ENCODE measurements at places on chromosomes 7 and 10. TPM values are rescaled to one million over a fixed set of nuclear protein-coding genes. Genes with fewer than 3 reads are reported as not detected.

GRCh38 chr7:122135275-122135674 is 8.8 kb downstream of the AASS start:
- H3K36me3 ChIP-seq = no peaks in the 10 kb centered on the region
- H3K27ac ChIP-seq = no peak overlapping the region
- no peaks in the 10 kb centered on the region for H3K27me3 ChIP-seq
- peaks cover 27% of the 10 kb centered on the region for H3K4me1 ChIP-seq
- DNase-seq = no peak

GRCh38 chr7:94633687-94634086 is 22.2 kb downstream of the SGCE start:
- H3K27ac ChIP-seq = no peak overlapping the region
- no peak overlapping the region for H3K4me3 ChIP-seq
- DNase-seq = no peak
- H3K36me3 ChIP-seq = no peaks in the 10 kb centered on the region
- H3K27me3 ChIP-seq = no peaks in the 10 kb centered on the region
- H3K4me1 ChIP-seq = no peaks in the 10 kb centered on the region

GRCh38 chr7:46658281-46658680 is 737.2 kb upstream of the IGFBP3 start:
- H3K27ac ChIP-seq = no peak overlapping the region
- no peak for DNase-seq
- H3K4me1 ChIP-seq = peaks cover 3% of the 10 kb centered on the region

POM121C gene
- total RNA-seq = 28.7 TPM

- H3K36me3 ChIP-seq = no peaks in the 10 kb centered on the region
- peaks cover 10% of the 10 kb centered on the region for H3K4me1 ChIP-seq
- no peaks in the 10 kb centered on the region for H3K27me3 ChIP-seq
Observed at GRCh38 chr10:129832573-129833467, 131.3 kb downstream of the EBF3 start.
